Motor neuron (in vitro differentiated cells): ENCODE measurements at places on chromosomes 5 and 9. TPM values are rescaled to one million over a fixed set of nuclear protein-coding genes. Genes with fewer than 3 reads are reported as not detected.

Gene SOHLH1
- 0.19 TPM in 1 of 2 replicates, not detected in the other for total RNA-seq

Gene UGT3A2
- 0.16 and 0.20 TPM in 2 replicates for total RNA-seq

Gene CFAP157
- total RNA-seq: 2.2 and 3.2 TPM in 2 replicates

DNA sequence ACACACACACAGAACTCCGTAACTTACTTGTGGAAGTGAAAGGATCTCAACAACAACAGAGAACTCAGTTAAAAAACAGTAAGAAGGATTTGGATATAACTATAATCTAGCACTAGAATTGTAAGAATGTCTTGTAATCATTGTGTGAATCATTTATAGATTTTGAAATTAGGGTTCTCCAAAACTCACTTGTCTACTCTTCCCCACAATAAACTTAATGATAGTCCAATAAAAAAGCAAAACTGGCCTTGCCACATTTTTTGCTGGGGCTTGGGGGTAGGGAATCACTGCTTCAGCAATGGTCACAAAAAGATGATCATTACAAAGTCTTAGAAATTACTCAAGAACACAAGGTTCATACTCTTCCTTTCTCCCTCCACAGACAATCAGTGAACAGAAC is 8.8 kb downstream of the TBCA start:
- ATAC-seq: no peak

DNA sequence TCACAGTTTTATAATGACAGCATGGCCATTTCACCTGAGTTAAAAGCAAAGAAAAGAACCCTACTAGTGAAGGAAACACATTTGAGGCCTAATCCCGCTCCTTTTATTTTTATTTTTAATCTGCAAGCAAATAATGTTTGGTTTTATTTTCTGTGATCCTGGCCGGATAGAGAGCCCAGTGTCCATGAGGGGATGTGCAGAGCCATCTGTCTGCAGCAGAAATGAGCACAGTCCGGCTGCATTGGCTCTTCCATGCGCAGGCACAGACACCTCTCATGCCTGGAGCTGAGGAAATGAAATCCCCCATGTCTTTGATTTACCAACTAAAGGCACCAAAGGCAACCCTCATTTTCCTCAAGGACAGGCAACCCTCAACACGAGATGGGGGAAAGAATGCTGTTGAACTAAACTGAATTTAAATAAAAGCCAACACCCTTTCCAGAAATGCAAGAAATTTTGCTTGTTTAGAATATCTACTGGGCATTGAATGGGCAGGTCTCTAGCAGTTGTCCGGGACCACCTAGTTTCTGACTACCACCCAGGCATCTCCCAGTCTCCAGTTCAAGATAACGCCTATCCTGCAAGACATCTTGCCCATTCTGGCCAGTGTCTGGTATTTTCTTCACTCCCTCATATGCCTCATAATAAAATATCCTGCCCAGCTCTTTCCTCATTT is 47.9 kb upstream of the SEMA6A start:
- ATAC-seq: peak; percentile 56

Gene SCGB3A2
- total RNA-seq: not detected in 2 replicates

DNA sequence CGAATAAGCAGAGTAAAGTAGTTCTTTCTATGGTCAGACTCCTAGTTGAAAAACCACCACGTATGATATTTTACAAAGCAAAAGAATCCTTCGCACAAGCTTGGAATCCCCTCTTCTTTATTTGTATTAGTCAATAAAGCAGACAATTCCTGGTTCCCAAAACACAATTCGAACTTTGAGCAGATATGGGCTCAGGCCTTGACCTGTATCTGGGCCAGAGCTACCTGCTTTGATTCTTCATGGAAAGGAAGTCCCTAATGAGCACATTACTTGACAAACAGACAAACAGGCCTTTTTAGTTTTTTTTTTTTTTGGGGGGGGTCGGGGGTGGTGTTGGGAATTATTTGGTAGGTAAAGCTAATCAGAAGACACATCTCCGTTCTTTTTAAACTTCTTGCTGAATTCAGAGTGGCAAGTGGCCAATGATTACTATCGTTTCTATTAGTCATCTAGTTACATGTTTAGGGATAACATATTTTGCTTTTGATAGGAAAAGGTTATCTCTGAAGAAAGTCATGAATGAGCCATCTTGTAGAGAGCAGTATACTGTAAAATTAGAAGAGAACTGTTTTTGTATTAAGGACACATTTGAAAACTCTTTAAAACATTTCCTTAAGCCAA is 116.6 kb upstream of the HMHB1 start:
- no peak for ATAC-seq

DNA sequence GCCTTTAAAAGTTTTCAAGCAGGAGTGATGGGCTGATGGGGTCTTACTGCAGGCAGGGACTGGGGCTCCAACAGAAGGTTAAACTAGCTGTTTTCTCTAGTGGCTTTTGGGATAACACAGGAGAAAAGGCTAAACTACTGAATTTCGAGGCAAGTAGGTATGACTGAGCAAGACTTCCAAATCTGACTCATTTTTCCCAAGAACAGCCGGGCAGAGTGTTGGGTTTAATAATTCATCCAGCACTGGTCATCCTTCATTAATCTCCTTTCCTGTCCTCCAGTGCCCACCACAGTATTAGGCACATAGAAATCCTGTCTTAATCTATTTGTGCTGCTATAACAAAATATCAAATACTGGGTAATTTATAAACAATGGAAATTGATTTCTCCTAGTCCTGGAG is 20.5 kb downstream of the MSX2 start:
- no peak for ATAC-seq

GRCh38 chr5:27830546-27830945 is 792.2 kb upstream of the CDH9 start:
- ATAC-seq: no peak

GRCh38 chr5:33999978-34000377 is 7.9 kb downstream of the AMACR start:
- ATAC-seq: no peak

DNA sequence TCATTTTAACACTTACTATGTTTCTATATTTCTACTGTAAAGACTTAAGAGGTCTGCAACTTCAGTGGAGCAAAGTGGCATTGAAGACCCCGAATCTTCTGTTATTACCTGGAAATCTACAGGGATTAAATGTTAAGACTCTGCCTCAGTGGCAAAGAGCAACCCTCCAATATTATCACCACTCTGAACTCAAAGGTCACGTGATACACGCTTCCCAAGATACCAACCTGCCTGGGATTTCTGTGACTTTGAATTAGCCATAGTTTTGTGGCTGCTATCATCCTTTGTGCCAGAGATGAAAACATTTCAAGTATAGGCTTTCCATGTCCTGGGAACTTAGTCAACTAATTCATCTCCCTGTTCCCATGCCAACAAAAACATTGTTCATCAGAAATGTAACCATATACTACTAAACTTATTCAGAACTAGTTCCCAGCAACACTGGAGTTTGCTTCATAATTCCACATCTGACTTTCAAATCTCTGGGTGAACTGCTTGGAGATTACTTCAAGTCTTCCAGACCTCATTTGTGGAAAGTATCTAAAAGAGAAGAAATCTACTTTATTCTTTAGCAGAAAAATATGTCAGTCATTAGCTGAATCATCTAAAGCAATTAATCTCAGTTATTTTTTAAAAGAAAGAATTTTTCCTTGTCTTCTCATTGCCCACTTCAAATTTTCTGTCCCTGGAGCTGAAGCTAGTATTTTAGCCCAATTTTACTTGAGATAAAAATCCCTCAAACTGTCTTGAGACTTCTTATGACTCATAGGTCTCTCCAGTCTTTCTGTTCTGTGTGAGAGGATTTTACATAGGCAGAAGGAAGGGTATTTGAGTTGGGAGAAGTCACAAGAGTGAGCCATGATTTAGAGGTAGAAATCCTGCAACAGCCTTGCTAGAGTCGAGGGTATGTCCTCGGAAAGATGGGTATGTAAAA is 83.0 kb downstream of the ZNF462 start:
- ATAC-seq: no peak

GRCh38 chr5:137440795-137441194 is 58.3 kb downstream of the SPOCK1 start:
- ATAC-seq: no peak

DNA sequence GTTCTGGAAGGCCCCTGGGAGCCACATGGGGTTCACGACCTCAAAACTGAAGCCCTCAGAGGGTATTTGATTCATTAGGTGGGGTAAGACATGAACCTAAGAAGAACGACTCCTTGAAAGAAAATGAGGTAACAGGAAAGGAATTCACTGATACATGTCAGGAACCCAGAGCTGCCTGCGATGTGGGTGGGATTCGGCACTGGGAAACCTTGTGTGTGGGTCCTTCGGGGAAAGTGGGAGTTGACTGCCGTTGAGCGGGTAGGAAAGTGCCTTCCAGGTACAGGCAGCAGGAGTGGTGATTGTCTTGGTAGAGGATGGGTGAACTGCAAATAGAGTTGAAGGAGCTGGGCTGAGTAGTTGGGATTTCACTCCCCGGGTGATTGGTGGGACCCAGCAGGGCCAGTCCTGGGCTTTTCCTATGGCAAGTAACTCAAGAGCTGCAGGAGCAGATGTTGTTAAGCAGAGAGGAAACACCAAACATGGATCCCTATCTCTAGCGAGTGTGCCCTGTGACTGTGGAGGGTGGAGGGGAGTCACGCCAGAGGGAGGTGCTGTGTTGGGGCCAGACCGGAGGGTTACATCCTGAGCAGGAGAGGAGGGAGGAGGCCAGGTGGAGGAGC is 30.8 kb downstream of the ANKRD33B start:
- no peak for ATAC-seq

DNA sequence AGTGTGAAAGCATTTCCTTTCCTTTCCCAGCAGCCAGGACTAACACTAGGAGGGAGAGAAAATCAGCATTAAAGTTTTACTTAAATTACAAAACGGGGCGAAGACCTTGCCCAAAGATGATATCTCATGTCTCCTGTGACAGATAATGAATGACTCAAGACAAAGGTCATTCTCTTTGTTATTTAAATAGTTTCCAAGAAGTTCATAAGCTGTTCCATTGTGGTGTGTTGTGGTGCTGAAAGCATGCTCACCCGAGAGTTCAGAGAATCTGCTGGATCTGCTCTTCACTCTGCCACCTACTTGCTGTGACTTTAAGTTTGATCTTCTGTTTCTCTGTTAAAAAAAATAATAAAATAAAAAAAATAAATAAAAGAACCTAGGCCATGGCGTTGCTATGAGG is 265.9 kb upstream of the NR4A3 start:
- no peak for ATAC-seq
